Activated naive CD4-positive, alpha-beta T cell treated with anti-CD3 and anti-CD28 coated beads, Interleukin-2, amount 50 U/mL, for 72 hours (primary cell): ENCODE measurements at places on chromosomes 6 and 20. TPM values are rescaled to one million over a fixed set of nuclear protein-coding genes. Genes with fewer than 3 reads are reported as not detected.

The SLC17A1 gene
- total RNA-seq: not detected

- no peak for DNase-seq
Measured at GRCh38 chr6:109892451-109893435, 85.4 kb upstream of the GPR6 start.

DNA sequence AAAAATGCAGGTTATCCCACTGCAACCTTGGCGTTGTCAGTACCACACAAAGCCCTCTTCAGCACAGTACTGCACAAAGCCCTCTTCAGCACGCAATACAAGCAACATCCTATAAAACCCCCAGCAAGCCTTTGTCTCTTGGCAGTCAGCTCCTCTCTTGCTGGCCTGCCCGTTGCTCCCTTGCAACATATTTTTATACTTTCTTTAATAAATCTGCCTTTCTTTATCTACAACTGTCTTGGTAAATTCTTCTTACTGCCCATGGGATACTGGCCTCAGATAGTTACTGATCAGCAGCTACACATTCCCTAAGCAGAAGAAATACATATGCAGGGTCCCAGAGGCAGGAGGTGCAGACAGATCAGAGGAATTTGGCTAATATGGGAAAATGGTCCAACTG is 70.5 kb upstream of the MAP3K4 start:
- no peak for DNase-seq

- no peak for DNase-seq
Measured at GRCh38 chr6:147178355-147178754, 25.9 kb upstream of the STXBP5 start.

DNA sequence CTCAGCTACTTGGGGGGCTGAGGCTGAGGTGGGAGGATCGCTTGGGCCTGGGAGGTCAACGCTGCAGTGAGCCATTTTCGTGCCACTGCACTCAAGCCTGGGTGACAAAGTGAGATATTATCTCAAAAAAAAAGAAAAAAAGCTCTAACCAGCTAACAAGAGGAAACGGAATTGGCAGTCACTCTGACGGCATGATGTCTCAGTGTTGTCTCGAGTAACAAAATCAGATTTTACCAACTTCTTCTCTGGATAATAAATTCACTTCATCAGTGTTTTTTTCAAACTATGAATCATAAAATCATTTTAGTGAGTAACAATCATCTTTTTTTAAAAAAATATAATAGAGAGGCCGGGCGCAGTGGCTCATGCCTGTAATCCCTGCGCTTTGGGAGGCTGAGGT is 12.6 kb downstream of the KIF16B start:
- no peak for DNase-seq
